ENCODE measurements at places on chromosomes 2 and 18.
A peak's percentile ranks its signal among the peaks of the same experiment; 100 is the strongest.

GRCh38 chr2:240637901-240638345 is 12.6 kb downstream of the GPR35 start:
- no peak for DNase-seq

DNA sequence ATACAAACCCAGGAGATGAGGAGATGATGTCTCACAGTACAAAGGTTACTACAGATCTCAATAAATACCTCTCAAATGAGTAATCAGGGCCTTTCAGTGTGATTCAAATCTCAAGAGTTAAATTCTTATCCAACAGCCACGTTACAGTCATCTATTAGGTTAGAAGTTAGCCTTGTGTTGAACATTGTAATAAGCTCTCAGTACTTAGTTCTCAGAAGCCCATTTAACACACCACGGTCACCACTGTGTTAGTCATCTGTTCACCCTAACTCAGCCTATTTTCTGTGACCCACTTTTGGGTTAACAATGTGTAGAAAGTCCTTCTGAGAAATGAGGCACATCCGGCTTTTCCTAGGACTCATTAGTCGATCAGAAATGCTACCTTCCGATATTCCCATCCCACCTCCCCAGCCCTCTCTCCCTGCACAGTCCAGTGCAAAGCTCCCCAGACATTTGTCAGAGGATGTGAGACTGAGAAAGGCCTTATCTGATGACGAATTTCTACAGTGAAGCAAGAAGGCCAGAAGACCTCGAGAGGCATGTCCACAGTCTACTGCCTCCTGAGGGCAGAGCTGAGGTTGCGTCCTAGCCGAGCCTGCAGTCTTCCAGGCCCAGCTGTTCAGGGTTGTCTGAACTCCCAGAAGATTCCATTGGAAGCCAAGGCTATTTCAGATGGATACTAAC is 92.6 kb downstream of the ACTR2 start:
- no peak for DNase-seq

GRCh38 chr2:235005603-235006259 is 53.9 kb downstream of the SH3BP4 start:
- no peak for DNase-seq

DNA sequence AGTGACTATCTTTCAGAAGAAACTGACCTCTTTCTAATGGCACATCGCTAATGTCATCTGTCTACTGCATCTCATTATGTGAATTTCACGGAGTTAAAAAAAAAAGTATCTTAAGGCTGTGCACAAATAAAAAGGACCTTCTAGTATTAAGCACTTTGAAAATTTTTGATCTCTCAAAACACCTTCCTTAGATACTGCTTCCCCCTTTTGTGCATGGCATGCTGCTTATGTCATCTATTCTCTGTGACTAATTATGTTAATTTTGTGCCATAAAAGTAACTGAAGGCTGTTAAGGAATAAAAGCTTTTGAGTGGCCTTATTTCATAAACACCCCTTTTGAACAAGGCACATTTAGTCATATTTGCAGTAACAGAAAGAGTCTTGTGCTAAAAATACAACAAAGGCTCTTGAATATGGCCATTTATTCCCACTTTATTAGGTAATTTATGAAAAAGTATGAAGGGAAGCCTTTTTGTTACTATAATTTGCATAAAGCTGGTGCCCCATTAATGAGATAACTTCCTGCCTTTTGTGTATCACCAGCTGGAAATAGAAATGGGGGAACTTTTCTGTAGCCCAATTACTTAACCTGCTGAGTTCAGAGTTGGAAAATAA is 1412.0 kb upstream of the ZEB2 start:
- no peak for DNase-seq

DNA sequence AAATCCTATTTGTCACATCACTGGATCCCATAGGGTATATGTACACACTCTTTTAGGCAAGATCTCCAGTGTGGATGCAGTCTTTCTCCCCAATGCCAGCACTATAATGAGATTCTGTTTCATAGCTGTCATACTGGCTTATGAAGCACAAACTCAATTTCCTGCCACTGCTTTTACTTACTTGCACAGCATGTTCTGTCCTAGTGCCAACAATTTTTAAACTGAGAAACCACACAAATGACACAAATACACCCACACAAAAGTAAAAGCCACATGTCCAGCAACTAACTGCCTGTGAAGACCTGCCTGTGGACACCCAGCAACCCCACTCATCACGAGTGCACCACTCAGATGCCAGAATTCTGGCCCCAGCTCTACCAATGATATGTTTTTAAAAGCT is 29.6 kb upstream of the RNU4ATAC start:
- DNase-seq = no peak

GRCh38 chr18:57008001-57008686 is 138.7 kb upstream of the BOD1L2 start:
- DNase-seq = no peak

- no peak for DNase-seq
These were observed 5.1 kb downstream of the ACTR1B start for GRCh38 chr2:97658691-97659157.

DNA sequence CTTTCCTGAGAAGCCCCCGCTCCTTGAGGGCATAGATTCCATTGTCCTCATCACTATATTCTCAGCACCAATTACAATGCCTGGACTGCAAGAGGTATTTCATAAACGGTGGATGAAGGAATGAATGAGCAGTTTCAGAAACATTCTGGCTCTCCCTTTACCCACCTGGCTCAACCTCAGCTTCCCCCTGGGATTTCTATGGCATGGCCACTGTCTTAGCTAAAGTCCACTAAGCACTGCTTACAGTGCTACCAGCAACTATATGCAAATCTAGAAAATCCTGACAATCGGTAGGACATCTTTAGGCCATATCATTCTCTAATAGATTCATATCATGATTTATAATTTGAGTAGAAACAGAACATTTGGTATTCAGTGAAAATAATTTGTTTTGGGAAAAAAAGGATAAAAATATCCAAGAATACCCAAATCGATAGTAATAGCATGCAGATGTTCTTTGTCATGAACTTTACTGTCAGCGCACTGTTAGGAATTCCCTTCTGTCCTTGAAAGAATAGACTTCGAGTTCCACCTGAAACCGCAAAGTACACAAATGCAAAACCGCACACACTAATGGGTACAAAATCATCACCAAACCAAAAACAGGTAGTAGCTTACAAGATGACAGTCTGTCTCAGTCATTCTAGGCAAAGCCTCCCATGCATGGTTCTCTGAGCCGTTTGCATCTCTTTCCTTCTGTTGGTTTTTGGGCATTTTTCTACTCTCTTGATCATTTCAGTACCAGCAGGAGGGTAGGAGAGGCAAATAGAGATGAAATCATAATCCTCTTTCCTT is 303.6 kb upstream of the ID2 start:
- DNase-seq = no peak

DNA sequence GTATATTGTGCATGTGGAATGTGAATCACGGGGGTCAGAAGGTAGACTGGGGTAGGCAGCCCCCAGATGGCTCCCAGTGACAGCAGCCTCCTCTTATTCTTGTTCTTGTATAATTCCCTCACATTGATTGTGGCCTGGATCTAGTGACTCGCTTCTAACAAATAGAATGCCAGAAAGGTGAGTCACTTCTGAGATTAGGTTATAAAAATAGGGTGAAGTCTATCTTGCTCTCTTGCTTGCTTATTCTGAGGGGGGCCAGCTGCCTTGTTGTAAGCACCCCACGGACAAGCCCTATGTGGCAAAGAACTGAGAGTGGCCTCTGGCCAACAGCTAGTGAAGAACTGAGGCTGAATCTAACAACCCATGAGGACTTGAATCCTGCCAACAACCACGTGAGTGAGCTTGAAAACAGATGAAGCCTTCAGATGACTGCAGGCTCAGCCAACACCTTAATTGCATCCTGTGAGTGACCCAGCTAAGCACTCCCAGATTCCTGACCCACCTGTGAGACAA is 15.6 kb upstream of the RMND5A start:
- DNase-seq = no peak

DNA sequence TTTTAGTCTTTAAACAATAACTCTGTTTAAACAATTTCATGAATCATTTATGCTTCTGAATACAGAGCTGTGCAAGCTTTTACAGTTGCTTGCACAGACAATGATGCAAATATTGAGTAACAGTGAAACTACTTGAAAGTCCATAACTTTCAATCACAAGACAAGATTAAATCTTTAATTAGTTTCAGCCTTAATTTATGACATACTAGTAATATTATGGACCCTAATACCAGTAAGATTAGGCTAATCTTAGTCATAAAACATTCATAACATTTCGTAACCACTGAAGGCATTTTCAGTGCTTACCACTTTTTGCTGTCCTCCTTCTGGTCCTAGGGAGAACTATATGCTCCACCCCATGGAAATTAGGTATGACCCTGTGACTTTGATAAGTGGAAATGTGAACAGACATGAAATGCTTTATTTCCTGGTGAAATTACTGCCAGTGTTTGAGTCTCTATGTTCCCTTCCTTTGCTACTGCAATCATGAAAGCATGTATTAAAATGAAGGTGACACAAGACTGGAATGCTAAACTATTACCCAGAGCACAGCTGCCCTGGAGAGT is 1.8 kb upstream of the COBLL1 start:
- DNase-seq = no peak

- DNase-seq = no peak
These were observed 318.4 kb downstream of the TXNL1 start for GRCh38 chr18:56319953-56320352.

- DNase-seq = no peak
These were observed 2.7 kb upstream of the GKN1 start for GRCh38 chr2:68971591-68972231.

DNA sequence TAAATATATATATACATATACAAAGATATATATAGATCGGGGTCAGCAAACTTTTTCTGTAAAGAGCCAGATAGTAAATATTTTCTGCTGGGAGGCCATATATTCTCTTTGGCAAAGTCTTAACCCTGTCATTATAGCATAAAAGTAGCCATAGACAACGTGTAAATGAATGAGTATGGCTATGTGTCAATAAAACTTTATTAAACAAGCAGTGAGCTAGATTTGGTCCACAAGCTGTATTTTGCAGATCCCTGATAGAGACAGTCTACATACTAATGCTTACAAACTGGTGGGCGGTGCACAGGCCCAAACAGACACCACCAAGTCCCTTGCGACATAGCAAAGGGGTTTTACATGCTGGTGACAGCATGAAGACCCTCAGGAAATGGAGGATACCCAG is 30.3 kb downstream of the SLC14A2 start:
- DNase-seq = no peak

DNA sequence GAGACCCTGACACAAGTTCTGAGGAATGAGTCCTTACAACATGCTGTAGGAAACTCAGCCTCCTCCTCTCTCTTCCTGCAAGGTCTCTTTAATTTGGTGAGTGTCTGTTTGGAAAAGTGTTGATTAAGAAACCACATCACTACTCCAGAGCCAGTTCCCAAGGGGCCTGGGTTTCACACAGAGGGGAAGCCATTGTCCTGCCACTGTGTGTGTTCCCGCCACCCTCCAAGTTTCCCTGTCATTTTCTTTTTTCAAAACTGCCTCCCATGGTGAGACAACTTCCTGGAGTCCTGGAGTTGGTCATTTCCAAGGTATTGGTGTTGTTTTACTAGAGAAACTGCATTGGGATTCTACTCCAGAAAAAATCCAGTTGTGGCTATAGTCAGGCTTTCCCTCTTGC is 232.0 kb upstream of the PARD3B start:
- DNase-seq = no peak

- no peak for DNase-seq
These were observed 342.4 kb downstream of the AKAIN1 start for GRCh38 chr18:4854671-4855070.

DNA sequence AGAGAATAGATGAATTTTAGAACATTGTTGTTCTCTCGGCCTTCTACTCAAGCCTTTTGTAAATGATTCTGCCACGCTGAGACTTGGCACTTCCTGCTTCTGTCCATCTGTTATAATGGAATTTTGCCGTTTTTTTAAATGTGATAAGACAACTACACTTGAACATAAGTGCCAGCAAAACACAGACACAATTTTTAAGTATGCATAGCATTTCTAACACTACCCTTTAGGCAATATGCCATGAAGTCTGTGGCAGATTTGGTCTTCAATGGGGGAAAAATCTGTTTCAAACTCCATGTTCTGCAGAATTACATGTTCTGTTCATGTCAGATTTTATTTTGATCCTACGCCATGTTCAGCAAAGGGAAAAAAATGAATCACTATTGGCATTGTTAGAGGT is 1170.7 kb upstream of the SLC39A10 start:
- DNase-seq = no peak

GRCh38 chr2:99793022-99793421 is 303.2 kb upstream of the REV1 start:
- no peak for DNase-seq

DNA sequence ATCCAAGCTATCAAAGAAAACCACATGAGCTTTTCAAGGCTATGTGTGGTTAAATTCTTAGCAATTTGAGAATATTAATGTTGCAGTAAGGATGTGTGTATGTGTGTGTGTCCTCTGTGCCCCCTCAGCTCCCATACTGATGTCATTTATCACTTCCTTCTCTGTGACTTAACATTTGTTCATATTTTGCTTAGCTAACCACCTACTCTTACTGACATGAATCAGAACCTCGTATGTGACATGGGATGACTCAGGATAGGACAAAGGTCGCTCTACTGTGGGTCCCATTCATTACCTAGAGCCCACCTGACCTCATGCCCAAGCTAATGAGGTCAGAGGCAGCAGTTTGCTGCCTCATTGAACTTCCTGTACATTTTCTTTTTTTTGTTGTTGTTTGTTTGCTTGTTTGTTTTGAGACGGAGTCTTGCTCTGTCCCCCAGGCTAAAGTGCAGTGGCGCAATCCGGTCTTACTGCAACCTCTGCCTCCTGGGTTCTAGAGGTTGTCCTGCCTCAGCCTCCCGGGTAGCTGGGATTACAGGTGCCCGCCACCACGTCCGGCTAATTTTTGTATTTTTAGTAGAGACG is 36.3 kb downstream of the MOGAT1 start:
- peak; percentile 70 for DNase-seq

DNA sequence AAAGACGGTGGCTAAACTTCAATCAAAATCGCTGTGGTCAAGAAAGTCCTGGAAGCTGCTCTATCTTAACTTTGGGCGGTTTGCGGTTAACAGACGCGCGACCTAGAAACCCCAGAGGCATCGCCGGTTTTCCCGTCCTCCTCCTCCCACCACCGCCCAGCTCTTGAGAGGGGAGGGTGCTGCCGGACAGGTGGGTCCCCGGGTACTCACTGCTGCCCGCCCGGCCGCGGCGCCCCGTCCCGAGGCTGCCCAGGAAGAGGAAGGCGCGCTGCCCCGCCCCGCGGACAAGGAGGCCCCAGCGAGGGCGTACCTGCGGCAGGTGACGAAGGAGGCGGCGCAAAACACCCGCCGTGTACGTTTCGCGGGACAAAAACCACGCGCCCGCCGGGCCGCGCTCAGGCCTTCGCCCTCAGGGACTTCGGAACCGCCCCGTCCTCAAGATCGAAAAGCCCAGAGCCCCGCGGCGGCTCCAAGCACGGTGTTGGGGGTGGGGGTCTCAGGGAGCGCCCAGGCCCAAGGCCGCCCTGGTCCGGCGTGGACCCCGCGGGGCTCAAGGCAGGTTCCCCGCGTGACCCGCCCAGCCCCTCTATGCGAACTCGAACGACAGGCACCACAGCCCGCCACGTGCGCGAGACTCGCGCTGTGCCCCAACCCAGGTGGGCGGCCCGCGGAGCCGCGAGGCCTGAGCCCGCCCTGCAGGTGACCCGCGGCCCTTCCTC is at the start of gene SH3YL1:
SH3YL1 (minus strand) TSS at position 259 of the 719 bp plus-strand sequence; CDS start at position 211, 48 bp downstream.
- no peak for DNase-seq
